Activated CD8-positive, alpha-beta memory T cell treated with anti-CD3 and anti-CD28 coated beads for 1 hour (primary cell): ENCODE measurements at places on chromosomes 4 and X.

DNA sequence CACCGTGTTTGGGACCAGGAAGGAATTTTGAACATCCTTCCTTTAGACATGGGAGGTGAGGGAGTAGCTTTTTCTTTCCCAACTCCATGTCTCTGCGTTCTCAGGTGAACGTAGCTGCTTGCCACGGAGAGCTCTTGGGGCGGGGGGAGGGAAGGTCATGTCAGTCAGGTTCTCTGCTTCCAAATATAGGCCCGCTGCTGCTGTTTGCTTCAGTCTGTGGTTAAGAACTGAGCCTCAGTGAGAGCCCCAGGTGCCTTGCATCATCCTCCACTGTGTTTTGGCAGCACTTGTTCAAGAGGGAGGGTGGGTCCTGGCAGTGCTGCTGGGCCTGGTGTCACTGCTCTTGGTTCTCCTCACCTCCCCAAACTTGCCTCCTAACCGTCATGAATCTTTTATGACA is 46.5 kb downstream of the HADH start:
- DNase-seq = peak; percentile 20

DNA sequence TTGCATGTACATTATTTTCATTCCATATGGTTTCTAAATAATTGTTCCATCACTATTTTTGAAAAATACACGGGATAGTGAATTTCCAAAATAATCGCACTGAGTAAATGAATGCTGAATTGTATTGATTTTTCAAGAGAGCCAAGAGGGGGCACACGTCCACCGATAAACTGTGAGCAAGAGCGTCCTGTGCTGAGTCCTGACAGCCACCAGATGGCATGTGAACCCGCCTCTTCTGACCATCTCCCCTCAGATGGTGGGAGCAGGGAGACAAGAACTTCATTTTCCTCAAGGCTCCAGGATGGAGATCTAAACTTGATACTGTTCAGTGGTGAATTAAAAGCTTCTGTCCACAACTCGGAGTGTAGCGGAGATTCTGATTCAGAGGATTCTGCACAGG is 30.6 kb upstream of the IL9R start:
- no peak for DNase-seq

- DNase-seq = no peak
Measured at GRCh38 chr4:1036095-1036494, 24.7 kb downstream of the FGFRL1 start.

GRCh38 chrX:46330981-46331380 is 214.2 kb downstream of the ZNF674 start:
- no peak for DNase-seq

DNA sequence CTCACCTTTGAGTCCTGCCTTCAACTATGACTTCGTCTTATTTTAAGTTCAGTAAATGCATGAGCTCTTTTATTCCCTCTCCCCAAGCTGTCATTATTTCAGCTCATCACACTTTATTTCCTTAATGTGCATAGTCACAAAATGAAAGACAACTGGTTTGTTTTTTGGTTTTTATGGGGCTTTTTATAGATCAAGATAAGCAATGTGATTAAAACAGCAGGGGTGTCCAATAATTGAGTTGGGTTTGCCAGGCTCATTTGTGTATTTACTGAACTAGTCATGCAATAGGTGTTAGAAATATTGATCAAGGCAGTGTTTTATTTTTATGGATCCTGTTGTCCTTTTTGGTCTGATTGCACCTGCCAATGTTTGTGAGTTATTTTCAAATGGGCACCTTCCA is 102.2 kb downstream of the FRMPD4 start:
- DNase-seq = no peak

DNA sequence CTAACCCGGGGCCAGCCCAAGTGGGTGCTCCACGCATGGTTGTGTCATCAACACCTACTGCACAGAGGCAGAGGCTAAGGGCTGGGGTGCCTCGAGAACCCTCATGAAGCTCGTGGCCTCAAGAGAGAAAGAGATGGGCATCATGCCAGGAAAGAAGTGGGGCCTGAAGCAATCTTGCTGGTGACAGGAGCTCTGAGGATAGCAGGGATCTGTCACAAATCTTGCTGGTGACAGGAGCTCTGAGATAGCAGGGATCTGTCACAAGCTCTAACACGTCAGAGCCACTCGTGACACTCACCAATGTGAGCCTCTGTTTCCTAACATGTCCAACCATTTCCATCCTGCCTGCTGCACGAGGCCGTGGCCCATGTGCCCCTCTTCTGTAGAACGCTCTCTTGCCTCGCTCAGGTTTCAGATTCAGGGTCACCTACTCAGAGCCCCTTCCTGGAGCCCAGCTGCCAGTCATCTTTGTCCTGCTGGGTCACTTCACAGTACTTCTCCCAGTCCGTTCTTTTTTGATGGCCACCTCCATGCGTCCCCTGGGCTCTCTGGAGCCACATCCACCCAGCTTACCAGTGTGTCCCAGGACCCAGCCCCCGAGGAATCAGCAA is 21.1 kb downstream of the PNMA6E start:
- DNase-seq = no peak

DNA sequence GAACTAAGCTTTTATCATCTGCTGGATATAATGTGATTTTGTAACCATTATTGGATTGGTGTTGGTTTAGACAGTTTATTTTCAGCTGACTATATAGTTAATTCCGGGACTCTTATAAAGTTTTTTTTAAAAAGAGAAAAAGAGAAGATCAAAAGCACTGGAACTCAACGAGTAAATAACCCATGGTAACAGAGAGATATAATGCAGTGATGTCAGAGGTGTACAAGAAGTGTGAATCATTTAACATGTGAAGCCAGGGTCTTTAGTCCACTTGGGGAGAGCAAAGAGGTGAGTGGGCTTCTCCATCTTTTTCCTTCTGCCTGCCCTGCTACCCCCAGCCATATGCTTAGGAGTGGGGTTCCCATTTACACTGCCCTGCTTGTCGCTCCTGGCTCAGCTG is 3.2 kb downstream of the TMEM165 start:
- no peak for DNase-seq

DNA sequence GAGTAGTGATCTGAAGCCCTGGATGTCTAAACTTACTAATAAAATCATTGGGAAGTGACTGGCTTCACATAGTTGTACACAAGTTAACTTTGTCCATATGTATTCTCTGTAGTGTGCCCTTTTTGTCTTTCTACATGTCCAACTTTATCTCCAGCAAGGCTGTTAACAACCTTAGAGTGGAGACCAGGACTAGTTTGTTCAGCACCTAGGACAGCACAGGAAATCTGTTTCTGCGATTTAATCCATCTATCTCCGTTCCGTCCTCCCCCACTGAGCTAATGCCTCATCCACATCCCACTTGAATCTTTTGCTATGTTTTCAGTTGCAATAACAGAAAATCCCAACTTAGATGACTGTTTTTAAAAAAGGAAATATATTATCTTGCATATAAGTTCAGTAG is 3.4 kb upstream of the ARR3 start:
- DNase-seq = no peak

- no peak for DNase-seq
Measured at GRCh38 chrX:123851079-123851478, 8.8 kb upstream of the XIAP start.

GRCh38 chr4:83591730-83592129 is 55.8 kb downstream of the GPAT3 start:
- no peak for DNase-seq

DNA sequence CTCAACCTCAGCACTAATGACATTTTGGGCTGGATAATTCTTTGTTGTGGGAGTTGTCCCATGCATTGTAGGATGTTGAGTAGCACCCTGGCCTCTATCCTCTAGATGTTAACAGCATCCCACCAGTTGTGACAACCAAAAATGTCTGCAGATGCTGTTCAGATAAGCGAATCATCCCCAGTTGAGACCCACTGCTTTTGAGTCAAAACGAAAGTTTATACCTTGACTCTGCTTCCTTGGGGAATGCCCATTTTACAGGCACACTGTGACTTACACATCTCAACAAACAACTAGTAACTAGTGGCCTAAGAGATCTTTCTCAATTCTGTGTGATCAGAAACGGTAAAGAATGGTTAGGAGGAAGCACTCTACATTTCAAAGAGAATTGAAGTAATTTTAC is 37.0 kb downstream of the SEPSECS start:
- DNase-seq = no peak

DNA sequence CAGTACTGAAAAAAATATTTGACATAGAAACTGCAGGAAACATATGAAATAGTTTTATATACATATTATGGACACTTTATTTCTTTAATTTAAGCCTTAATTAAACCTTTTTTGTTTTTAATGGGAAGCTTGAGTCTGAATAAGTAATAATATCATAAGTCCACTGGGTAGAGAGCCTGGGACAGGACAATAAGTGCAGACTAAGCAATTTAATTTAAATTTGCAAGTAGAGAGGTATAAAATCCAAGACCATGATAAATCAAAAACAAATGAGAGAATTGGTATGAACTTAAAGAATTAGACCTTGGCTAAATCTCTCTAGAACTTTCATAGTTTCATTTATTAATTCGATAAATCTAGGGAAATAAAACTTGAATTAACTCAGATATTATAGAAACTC is 571.2 kb downstream of the ARAP2 start:
- DNase-seq = no peak

GRCh38 chrX:11760958-11761357 is 2.9 kb downstream of the MSL3 start:
- no peak for DNase-seq

DNA sequence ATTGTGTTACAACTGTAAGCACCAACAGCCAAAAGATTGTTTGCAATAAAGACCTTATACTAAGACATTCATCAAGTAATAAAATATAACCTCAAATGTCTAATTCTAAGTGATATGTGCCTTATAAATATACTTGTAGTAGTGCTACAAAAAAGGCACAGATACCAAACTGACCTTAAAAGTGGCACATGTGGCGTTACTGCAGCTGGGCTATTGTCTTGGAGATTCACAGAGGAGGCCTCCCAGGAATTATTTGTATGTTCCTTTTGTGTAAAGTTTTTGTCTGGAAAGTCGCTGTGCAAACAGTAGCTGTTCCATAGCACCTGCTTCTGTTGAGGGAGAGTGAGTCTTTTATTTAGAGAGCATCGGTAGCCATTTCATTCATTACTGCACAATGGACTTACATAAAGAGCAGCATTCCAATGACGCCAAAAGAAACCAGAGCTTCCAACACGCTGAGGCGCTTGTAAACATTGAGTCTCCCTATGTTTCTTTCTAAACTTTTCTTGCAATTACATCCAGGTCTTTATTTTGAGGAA is 143.7 kb downstream of the RPA4 start:
- no peak for DNase-seq

GRCh38 chrX:123959281-123960063 is 2.0 kb upstream of the STAG2 start:
- no peak for DNase-seq

DNA sequence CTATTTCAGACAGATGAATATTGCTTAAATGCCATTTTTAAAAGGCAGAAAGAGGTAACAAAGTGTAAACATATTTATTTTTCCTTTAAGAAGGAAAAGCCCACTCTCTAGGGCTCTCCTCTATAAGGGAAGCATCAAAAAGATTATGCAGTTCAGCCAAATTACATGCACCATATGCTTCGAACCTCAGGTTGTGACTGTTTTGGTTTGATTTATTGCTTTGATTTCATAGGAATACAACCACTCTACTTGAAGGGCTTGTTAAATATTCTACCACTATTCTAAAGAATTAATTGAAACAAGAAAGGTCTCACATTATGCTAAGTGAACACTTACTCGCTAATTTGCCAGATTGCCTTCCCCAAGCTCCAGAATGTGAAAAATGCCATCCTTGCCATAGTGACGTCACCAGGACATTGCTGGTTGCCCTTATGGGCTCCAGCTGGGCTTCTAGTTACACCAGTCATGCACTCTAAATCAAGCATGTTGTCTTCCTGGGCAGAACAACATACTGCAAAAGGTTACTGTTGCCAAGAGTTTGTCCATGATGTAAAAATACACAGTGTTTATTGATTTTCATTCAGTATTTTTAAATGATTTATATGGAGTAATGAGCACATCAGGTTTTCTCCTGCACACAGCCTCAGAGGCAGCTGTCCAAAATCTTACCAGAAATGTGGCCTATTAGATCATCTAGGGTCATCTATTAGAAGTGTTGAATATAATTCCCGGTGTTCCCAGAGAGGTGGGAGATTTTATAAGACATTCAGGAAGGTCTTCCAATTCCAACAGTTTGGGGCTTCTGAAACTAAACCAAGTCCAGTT is 164.4 kb upstream of the RAPGEF2 start:
- DNase-seq = no peak

DNA sequence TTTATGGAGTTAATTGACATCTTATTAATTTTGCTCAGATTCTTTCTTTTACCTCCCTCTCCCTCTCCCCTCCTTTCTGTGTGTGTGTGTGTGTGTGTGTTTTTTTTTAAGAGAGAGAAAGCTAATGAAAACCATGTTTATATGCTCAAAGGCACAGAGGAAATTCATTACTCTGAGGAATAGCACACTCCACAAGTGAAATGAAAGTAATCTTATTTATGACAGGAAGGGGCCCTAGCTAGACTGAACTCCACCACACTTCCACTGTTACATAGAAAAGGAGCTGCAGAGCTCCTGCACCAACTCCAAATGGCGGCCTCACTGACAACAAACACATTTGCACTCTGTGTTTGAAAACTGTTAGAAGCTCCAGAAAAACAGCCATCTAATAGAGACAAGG is 150.6 kb downstream of the RASL11B start:
- no peak for DNase-seq

- DNase-seq = no peak
Measured at GRCh38 chr4:76640353-76640910, 205.4 kb downstream of the SHROOM3 start.

DNA sequence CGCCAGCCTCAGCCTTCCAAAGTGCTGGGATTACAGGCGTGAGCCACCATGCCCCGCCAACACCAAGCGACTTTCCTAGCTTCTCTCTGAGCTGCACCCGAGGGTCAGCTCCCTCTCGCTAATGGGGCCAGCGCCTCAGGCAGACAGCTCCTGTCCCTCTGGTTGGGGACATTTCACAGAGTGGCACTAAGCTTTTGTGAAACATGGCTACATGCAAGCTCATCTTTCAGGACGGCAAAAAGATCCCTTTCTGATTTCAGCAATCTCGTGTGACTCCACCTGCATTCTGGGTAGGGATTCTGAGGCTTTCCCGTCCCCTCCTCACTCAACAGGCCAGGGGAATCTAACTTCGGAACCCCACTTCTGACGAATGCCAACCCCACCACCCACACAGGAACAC is 31.0 kb upstream of the C4orf50 start:
- no peak for DNase-seq

- DNase-seq = no peak
Measured at GRCh38 chrX:38811515-38812243, 10.4 kb downstream of the MID1IP1 start.

DNA sequence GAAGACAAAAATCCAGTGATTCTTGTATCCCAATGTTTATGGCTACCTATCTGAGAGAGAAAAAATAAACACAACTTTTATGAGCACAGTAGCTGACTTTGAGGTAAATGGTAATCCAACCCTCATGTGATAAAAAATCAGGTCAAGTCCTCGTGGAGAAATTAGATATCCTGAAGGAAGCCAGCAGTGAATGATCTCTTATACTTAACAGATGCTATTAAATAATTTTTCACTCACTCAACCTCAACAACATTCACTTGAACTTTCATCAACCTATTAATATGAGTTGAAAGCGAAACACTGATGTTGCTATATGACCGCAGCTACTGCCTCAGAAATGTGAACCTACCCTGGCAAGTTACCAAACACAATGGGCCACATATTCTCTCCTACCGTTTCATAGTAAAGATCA is 105.4 kb downstream of the GPC3 start:
- DNase-seq = no peak
